ENCODE measurements at places on chromosomes 13 and 19. TPM values are rescaled to one million over a fixed set of nuclear protein-coding genes. Genes with fewer than 3 reads are reported as not detected.

The ZNF599 gene
- 5.9 TPM for total RNA-seq

The ANKRD24 gene
- total RNA-seq = 0.10 TPM

The ZNF837 gene
- 2.3 TPM for total RNA-seq

The CACNA1A gene
- 0.65 TPM for total RNA-seq

The MBD3L2B gene
- total RNA-seq = not detected

The TMEM255B gene
- total RNA-seq = 36.1 TPM

The SAFB2 gene
- total RNA-seq = 48.5 TPM

The PPM1N gene
- total RNA-seq = 2.3 TPM
